Hippocampal formation (tissue), 2 donors: ENCODE measurements at places on chromosomes 6 and 20.

DNA sequence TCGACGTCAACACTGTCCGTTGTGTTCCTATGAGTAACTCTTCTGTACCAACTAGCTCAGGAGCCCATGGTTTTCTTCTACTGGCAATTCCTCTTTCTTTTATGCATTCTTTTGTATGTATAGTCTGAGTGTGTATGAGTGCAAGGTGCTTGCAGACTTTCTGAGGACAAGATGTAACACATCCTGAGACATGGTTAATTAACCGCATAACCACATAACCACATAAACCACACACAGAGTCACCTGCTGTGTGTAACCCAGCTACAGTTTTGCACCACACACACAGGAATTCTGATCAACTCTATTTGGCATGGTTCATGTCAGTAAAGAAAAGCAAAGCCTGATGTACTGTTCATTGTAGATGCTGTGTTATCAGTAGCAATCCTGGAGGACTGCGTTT lies 98.6 kb downstream of the DACT2 start:
- no peak for DNase-seq

GRCh38 chr20:4813076-4813862 lies 91.6 kb downstream of the PRND start:
- peak; percentile 65 for DNase-seq

DNA sequence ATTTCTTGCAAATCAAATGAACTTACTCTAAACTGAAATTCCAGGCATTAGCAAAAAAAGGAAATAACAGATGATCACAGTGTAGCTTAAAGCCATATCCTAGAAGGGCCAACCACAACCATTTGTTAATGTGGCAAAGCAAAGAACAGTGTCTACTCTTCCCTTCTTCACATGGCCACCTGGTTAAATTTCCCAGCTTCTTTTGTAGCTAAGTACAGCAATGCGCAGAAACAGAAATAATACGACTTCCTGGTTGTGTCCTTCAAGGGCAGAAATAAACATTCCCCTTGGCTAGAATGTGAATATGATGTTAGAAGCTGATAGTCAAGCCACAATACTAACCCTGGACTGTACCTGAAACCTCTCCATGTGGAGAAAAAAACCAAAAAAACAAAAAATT lies 9.6 kb downstream of the SNX3 start:
- DNase-seq, result no peak

DNA sequence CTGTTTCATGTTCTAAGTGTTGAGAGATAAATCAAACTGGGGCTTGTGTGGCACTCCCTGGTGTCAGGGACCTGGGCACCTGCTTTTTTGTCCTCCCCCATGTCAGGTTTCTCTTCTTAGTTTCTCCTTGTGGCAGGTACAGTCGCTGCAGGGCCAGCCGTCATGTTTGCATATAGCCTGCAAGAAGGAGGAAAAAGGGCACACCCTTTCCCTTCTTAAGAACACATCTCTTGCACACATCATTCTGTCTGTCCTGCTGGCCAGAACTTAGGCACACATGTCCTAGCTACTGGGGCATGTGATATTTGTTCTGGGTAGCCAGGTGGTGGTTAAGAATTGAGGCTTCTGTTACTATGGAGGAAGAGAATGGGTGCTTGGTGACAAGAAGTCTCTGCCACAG lies 27.9 kb downstream of the CDC5L start:
- no peak for DNase-seq

GRCh38 chr6:39057251-39058155 lies 8.9 kb downstream of the GLP1R start:
- no peak for DNase-seq

DNA sequence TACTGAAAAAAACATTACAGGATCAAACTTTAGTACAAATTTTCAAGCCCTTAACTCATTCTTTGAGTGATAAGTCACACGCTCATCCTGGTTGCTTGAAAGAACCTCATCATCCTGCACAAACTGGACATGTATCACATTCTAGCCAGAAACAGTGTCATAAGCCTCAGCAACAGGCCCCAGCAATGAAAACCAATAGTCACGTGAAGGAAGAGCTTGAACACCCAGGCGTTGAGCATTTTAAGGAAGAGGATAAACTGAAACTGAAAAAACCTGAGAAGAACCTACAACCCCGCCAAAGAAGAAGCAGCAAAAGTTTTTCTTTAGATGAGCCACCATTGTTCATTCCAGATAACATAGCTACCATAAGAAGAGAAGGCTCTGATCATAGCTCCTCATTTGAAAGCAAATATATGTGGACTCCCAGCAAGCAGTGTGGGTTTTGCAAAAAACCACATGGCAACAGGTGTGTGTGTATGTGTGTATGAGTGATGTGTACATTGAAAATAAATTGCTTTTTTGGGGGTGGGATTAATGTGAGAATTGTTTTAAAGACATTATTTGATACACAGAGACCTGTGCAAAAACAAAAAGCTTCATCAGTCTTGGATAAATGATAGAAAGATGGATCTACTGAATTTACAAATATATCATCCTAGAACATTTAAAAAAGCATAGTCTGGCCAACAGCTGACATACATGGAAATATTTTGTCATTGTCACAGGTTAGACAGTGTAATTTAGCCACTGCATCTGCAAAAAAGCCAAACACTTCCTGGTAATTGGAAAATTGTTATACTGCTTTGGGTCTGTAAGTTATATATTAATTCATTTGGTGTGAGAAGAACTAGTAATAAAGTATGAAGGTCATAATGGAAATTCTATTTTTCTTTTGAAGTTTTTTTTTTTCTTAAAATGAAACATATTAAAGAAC lies 50.1 kb downstream of the PHF3 start:
- DNase-seq, result no peak

DNA sequence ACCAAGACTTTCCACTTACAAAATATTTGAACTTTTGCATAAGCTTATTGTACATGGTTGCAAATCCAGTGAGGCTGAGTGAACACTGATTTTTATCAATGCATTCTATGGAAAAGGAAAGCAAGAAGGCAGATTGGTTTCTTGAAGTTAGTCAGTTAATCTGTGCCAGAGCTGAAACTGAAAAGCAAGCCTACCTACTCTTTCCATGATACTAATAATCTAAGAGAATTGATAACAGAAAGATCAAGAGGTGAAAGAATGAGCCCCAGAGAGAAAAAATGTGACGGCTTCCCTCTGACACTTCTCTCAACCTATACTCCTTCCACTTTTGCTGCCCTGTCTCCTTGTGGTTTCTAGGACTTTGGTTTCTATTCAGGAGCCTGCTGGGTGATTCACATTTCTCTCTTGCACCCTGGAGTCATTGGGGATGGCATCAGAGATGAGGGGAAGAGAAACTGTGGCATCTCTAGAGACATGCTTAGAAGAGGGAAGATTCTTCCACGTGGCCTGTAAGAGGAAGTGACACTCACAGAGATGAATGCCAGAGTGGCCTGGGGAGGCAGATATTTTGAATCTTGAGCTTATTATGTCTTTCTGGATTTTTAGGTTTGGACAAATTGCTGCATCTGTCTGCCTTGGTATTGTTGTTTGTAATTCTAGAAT lies 158.6 kb upstream of the RIMS1 start:
- DNase-seq, result peak; percentile 14

GRCh38 chr6:152268846-152269442 lies 368.2 kb downstream of the SYNE1 start:
- DNase-seq, result no peak

GRCh38 chr6:7267071-7267465 lies 45.9 kb downstream of the SSR1 start:
- no peak for DNase-seq

DNA sequence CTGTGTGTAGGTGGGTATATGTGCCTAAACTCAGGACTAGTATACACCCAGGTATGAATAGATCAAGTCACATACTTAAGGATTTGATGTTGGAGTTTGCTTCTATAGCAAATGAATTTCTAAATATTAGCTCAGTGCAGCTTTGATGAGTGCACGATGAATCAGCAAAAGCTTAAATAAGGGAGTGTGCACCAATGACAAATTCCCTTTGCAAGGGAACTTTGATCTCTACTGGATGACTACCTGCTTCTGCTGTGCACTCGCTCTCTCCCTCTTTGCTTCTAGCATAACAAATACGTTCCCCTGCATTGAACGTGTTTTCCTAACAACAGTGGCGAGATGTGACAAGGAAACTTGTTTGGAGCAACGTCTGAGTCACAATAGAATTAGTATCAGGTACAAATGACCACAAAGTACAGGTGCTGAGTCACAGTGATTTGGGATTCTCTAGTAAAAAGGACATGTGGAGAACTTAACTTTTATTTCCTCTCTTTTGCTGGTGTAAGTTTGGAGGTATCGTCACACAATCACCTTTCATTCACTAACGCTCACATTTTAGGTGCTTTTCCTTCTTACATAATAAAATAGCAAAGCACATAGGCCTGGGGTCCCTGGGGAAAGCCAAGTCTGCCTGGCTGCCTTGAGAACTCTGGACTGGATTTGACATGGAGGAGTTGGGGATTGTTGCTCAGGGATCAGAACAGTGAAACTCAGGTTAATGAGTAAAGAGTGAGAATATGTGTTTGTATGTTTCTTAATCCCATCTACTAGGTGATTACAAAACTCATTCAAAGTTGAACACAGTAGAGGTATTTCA lies 49.7 kb downstream of the KLHL31 start:
- no peak for DNase-seq

- no peak for DNase-seq
Measured at GRCh38 chr6:131159578-131159977, 24.3 kb downstream of the AKAP7 start.

- DNase-seq, result no peak
Measured at GRCh38 chr20:36301359-36302119, 4.6 kb upstream of the DLGAP4 start.

DNA sequence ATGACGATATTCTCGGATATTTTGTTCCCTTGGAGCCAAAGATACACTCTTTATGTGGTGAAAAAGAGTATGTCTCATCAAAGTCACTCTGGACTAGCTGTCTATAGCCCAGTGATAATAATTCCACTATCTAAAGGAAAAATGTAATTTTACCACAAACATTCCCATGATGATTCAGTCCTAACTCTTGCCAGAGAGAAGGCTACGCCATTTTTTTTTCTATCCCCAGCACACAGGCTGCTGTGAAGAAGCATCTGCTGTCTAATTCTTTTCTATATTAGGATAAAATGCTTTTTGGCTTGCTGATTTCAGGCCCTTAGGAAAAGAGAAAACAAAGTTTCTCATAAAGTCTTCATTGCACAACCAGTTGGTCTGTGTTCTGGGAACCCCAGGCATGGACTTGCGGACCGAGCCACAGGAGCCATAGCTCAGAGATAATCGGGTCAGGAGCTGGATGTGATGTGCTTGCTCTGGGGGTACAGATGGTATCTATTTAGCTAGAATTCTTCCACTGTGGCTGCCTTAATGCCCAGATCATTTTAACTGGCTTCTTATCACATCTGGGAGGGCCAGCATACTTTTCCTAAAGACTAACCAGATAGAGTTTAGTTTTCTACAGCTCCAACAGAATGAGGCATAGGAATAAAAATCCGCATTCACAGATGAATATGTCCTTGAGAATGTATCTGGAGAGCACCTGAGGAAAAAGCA lies 683.7 kb upstream of the ID4 start:
- no peak for DNase-seq

DNA sequence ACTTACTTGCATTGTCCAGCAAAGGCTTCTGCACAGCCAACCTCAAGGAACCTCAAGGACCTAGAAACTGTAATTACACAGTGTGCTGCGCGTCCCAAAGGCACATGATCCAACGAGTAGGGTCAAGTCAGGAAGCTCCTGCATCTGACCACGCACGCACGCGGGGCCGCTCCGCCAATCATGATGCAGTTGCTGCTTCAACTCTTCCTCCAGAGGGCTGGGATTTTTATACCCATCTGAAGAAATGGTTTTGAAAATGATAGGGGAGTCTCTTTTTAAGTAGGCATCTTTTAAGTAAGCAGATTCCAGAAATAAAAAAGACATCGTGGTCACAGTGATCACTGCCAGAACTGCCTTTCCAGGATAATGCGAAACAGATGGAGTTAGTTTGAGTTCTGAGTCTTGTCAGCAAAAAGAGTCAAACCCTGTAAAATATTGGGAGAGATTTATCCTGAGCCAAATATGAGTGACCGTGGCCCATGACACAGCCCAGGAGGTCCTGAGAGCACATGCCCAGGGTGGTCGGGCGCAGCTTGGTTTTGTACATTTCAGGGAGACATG lies 34.0 kb downstream of the KIF25 start:
- DNase-seq, result no peak

DNA sequence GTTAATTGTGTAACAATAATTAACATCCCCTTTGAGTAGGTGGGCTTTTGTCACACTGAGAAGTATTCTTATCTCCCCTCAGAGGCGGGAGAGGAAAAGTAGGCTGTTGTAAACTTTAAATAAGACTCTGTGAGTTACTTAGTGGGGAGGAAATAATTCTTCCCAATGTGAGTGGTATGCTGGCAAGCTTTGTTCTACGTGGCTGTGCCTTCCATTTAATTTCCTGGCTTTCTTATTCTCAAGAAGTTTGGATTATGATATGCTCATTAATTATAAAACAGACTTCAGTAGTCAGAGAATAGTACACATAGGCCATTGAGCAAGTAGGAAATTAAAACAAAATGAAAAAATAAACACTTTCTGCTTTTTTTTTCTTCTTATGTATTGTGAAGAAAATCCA lies 19.1 kb downstream of the ADGRB3 start:
- no peak for DNase-seq

GRCh38 chr6:121826156-121826810 lies 390.8 kb downstream of the GJA1 start:
- no peak for DNase-seq

GRCh38 chr6:69801225-69801624 lies 4.4 kb upstream of the LMBRD1 start:
- no peak for DNase-seq

DNA sequence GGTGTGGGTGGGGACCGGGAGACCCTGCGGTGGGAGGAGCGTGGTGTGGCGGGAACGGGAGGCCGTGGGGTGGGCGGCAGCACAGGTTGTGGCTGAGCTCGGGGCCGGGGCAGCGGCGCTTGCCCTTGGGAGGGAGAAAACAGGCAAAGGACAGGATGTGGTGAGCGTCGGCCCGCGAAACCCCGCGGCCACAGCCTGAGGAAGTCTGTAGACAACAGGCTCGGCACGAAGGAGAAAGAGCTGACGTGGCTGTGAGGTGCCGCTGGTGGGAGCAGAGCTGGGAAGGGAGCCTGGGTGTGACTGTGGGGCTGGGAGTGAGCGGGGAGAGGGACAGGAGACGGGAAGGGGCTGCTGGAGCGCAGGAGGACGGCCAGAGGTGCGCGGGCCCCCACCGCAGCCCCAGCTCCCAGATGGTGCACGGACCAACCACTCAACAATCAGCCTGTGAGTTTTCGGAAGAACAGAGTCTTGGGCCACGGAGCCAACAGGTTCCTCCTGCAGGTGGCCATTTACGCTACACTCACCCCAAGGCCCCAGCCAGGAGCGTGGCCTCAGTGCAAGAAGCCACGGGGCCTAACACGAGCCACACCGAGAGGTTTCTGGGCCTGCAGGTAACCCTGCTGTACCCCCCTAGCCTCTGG lies 202.8 kb downstream of the DLL1 start:
- DNase-seq, result no peak

GRCh38 chr6:17869753-17870050 lies 117.7 kb downstream of the KIF13A start:
- DNase-seq, result no peak

DNA sequence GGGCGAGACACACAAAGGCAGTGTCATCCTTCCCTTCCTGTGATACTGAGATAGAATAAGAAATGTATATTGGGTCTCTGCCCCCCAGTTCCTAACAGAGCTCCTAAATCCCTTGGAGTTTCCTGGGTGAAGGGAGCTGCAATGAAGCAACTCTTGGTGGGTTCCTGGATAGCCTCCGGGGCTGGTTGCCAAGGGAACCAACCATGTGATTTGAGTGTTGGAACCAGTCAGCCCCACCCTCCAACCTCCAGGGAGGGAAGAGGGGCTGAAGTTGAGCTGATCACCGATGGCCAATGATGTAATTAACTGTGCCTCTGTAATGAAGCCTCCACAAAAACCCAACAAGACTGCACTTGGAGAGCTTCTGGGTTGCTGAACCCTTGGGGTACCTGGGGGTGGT lies 116.6 kb downstream of the SLC22A3 start:
- no peak for DNase-seq
